ENCODE measurements at places on chromosomes 6 and 20.

DNA sequence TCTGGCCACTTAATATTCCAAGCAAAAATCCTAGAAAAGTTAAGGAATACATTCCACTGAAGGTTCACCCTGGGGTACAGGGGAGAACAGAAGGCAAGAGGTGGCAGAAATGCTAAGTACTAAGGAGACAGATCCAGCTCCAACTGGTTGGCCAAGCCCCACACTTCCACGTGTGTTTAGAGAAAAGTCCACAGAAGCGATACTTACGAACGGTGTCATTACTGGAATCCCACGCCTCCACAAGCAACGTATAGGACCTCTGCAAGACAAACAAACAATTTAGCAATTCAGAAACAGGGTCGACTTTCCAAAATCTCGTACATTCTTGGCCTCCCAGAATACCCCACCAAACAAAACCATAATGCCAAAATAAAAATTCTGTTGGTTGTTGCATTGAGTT, 10.0 kb downstream of the JAG1 start:
- no peak for DNase-seq

DNA sequence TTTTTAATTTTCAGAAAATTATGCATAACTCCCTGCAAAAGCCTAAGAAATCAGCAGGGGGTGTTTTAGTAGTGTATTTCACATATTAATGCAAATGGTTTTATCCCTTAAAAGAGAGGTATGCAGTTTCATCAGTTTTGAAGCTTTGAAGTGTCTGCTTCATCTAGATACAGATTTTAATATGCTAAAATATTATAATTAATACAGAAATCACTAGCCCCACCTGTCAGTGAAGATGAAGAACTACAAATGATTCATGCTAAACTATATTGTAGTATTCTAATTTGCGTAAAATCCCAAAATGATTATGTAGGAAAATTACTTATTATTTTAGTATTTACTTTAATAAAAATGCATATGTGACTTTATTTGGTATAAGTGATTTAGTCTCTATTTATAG, 2.9 kb upstream of the TFB1M start:
- DNase-seq = no peak

GRCh38 chr20:7665376-7665775, 274.9 kb downstream of the HAO1 start:
- peak; percentile 80 for DNase-seq

- DNase-seq = no peak
Measured at GRCh38 chr20:51159303-51159702, 136.4 kb upstream of the KCNG1 start.

DNA sequence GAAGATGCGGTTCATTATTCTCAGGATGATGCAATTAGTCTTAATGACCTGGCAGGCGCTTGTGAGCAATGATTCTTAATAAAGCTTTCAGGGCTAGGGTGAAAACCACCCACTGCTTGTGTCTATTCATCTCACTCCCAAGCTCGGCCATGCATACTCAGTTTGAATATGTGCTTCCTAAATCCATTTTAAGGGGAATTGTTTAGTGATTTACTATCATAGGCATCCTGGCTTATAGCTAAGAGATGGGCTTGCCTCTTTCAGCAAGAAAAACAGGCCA, 141.1 kb upstream of the SLC24A3 start:
- DNase-seq = no peak

DNA sequence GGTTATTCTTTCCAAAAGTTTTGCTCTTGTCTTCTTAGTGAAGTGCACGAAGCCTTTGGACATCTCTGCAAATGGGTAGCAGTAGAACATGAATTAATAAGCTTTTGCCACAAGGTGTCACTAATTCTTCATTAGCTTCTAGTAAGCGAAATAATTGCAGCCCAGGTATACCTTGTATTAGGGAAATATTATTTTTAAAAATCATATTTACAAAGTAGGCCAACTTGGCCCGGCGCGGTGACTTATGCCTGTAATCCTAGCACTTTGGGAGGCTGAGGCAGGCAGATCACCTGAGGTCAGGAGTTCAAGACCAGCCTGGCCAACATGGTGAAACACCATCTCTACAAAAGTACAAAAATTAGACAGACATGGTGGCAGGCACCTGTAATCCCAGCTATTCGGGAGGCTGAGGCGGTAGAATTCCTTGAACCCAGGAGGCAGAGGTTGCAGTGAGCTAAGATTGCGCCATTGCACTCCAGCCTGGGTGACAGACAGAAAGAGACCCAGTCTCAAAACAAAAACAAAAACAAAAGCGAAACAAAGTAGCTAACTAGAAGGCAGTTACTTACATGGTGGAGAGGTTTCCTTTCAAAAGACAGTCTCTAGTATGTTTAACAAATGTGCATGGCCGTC, 8.8 kb upstream of the RSPH3 start:
- DNase-seq = peak; percentile 5

- DNase-seq = no peak
Measured at GRCh38 chr6:90065173-90065572, 170.9 kb downstream of the GJA10 start.

GRCh38 chr6:27295301-27296079, 16.6 kb downstream of the POM121L2 start:
- peak; percentile 63 for DNase-seq

GRCh38 chr20:45052698-45053429, 48.1 kb downstream of the KCNS1 start:
- peak; percentile 96 for DNase-seq

- DNase-seq = no peak
Measured at GRCh38 chr6:168658059-168658458, 217.1 kb downstream of the SMOC2 start.

DNA sequence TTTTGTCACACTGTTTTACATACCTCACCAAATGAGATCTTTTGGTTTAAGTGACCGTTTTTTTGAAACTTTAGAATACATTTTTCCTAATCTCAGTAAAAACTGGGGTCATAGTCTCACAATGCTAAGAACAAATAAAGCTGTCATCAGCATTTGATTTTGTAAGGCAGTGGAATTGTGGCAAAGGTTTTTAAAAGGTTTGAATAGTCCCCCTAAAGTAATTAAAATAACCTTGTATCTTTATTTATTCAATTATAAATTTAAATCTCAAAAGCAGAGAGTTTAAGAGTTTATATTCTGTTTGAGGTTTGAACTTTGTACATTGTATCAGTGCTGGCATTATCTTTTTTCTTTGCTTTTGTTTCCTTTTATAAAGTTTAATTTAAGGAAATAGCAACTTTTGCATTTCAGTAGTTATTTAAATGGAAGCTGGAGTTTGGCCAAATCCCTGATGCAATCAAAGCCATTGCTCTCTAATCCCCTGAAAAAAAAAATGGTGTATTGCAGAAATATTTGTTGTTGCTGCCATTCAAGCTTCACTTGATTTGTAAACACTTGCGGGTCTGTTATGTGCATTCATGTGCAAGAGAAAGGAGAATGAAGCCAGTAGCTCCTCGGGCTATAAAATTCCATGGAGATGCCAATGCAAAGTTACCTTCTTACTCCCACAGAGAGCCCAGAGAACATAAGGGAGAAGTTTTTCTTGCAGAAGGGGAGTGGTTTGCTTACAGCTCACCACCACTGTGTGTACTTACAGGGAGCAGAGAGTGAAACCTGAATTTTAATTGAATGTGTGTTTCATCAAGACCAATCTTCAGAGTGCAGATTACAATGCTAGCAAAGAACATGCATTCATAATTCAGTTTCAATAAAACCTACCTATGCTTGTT, 391.8 kb downstream of the ARHGAP18 start:
- DNase-seq = peak; percentile 44

- no peak for DNase-seq
Measured at GRCh38 chr20:46699651-46700359, 9.6 kb upstream of the SLC2A10 start.

DNA sequence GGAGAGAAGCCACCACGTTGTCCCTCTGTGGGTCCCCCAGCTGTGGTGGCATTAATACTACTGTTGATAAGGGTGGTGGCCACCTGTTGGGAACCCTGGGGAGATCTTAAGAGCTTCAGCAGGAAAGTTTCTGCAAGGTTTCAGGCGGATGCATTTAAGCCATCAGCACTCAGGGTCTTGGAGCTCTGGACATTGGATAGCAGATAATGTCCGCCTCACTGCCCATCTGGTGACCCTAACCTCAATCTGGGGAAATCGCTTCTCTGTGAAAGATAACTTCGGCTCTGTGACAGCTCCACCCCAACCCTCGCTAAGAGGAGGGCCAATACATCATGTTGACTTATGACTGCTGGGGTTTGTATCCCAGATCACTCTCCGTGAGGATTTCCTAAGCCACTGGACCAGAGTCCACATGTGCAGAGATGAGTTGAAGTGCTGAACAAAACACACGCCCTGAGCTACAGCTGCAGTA, 92.9 kb downstream of the FOXC1 start:
- DNase-seq = no peak

GRCh38 chr6:20092071-20092566, 120.2 kb downstream of the MBOAT1 start:
- DNase-seq = peak; percentile 34

DNA sequence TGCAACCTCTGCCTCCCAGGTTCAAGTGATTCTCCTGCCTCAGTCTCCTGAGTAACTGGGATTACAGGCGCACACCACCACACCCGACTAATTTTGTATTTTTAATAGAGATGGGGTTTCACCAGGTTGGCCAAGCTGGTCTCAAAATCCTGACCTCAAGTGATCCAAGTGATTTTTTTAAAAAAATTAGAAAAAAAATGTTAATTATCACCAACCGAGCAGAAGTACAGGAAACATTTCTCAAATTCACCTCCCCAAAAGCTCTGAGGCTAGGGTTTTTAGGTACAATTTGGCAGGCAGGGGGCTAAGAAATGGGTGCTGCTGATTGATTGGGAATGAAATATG, 14.9 kb upstream of the SLC22A16 start:
- no peak for DNase-seq

DNA sequence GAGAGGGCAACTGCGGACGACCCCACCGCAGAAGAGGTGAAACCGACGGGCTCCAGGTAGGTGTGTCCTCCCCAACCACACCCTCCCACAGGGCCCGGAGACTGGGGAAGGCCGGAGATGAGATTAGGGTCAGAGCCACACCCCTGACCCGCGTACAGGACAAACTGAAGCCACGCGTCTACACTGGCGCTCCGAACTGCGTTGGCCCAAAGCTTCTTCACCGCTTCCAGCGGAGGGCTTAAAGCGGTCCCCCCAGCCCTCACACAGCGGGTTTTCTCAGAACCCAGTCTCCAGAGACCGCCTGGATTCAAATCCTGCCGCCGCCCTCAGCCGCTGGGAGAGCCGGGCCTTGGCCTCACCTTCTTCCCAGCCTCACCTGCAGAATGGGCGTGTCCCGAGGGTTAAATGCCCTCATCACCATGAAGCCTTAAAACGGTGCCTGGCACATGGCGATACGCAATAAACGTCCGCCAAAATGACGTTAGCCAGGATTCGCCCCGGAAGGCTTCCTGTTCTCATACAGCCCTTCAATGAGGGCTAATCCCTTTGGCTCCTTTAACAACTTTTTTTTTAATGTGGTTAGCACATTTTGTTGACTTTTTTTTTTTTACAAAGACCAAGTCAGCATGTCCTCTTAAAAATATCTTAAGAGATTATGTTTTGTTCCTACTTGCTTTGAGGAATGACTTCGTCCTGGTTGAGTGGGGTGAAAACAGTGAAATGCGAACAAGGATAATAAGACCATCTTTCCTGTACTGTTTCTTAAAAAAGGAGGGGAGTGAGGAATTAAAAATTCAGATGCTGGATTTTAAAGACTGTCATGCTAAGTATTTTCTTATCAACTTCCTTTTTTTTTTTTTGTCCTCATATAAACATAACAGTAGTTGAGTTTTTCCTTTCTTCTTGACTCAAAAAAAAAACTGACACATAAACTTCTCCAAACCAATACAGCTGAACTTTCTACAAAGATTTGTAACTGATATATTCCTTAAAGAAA, 15.1 kb upstream of the ZNF217 start:
- no peak for DNase-seq

GRCh38 chr20:62924442-62925075, 1.7 kb downstream of the DIDO1 start:
- peak; percentile 42 for DNase-seq

DNA sequence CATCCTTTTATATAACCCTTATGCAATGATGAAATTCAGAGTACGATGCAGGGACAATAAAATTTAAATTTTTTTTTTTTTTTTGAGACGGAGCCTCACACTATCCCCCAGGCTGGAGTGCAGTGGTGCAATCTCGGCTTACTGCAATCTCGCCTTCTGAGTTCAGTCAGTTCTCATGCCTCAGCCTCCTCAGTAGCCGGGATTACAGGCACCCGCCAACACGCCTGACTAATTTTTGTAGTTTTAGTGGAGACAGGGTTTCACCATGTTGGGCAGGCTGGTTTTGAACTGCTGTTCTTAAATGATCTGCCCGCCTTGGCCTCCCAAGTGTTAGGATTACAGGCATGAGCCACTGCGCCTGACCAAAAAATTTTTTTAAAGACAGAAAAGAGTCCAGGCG, 15.2 kb downstream of the MTO1 start:
- DNase-seq = no peak

DNA sequence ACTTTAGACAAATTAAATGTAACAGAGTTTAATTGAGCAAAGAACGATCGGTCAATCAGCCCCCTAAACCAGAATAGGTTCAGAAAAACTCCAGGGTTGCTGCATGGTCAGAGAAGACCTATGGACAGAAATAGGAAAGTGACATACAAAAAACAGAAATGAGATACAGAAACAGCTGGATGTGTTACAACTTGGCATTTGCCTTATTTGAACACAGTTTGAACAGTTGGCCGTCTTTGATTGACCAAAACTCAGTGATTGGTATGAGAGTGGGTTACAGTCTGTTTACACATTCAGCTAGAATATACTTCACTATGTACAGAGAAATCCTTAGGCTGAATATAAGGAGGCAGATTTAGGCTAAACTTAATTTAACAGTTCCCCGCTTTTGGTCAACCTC, 19.9 kb downstream of the SRSF6 start:
- DNase-seq = no peak

GRCh38 chr6:82006027-82006738, 241.4 kb downstream of the IBTK start:
- DNase-seq = no peak

- peak; percentile 50 for DNase-seq
Measured at GRCh38 chr6:129709196-129709768, 695 bp downstream of the ARHGAP18 start.

- DNase-seq = no peak
Measured at GRCh38 chr6:83464381-83465140, 33.7 kb upstream of the ME1 start.

DNA sequence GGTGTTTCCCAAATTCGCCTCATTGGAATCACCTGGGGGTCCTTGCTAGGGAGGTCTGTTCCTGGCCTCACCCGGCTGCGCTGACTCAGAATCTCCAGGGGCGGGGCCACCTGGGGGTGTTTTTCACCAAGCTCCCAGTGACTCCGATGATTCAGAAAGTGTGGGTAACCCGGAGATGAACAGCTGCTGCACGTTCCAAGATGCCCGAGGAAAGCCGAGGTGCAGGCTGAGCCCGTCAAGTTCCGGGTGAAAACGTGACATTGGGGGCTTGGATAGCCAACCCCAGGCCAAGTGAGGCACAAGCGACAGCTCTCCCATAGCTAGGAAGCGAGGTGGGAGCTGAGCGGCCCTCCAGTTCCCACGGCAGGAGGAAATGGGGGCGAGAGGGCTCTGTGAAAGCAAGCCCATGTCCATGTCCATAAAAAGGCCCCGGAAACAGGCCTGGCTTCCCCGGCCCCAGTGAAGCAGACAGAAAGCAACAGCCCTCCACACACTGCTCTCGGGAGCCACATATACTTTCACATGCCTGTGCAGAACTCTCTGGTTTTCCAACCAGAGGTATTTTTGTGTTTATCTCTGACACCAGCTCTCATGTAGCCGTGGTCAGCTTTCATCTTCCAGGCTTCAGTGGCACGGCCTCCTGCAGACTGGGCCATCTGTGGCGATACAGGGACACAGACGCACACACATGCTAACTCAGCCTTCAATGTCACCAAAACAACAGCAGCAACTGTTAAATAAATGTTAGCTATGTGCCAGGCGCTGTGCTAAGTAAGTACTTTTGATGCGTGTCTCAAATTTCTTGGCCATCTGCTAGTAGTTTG, 90.7 kb upstream of the CCDC28A start:
- DNase-seq = peak; percentile 76
